Activated CD4-positive, alpha-beta T cell treated with anti-CD3 and anti-CD28 coated beads, Interleukin-2, amount 10 ng/mL, durations not matched to agents 24 days and 14 days (primary cell): ENCODE measurements at places on chromosomes 12 and 14. TPM values are rescaled to one million over a fixed set of nuclear protein-coding genes. Genes with fewer than 3 reads are reported as not detected.

KLRB1 gene
- 0.14 TPM in 1 of 2 replicates, not detected in the other for total RNA-seq

DNA sequence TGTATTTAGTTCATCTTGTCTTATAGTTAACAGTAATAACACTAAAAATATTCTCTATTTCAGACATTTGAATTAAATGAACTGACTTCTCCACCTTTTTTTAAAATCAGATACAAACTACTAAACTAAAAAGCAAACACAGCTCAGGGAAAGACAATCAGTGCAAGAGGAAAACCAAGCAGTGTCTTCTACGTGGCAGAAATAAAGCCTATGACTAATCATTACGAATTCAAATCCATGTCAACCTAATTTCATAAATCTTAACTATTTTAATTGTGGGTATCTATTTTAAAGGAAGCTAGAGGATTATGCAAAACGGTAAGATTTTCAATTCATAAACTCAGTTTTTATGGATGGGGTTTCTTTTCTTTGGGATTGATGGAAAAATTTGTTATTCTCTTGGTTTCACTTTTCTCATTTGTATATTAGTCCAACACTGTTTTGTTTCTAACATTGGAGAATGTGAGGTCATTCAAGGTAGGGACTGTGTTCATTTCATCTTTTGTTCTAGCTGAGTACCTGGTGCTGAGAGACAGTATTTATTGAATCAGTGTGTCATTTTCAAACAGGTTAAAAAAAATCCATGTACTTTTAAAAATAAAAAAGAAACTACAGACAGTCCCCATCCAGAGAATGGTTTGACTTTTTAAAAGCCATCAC lies 12.8 kb upstream of the PALS1 start:
- DNase-seq: no peak
- H3K27ac ChIP-seq: no peak overlapping the region
- H3K36me3 ChIP-seq: no peaks in the 10 kb centered on the region

GRCh38 chr14:94548131-94548998 lies 12.9 kb upstream of the SERPINA4 start:
- no peak for DNase-seq
- no peak overlapping the region for H3K27ac ChIP-seq
- H3K27me3 ChIP-seq: peaks cover 8% of the 10 kb centered on the region
- H3K36me3 ChIP-seq: no peaks in the 10 kb centered on the region
- H3K4me1 ChIP-seq: no peaks in the 10 kb centered on the region

DNA sequence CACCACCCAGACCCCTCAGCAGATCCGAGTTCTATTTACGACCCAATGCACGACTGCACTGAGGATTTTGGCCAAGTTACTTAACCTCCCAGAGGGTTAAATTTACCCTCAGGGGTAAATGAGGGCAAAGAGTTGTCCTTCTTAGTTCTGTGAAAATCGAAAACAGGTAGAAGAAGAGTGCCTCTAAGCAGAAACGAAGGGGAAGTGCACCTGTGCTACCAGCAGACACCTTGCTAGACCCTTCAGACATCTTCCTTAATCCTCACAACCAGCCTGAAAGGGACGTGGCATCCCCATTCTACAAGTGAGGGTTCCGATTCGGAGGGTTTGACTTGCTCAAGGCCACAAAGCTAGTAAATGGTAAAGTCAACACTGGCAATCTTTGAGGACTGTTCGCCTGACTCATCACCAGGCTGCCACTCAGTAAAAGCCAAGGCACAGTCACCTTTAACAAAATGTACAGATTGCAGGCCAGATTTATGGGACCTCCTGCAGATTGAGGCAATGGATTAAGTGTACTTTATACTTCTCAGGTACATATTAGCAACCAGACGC lies 1.6 kb downstream of the GSG1 start:
- peaks cover 4% of the 10 kb centered on the region for H3K27me3 ChIP-seq
- H3K4me1 ChIP-seq: peaks cover 45% of the 10 kb centered on the region
- no peaks in the 10 kb centered on the region for H3K36me3 ChIP-seq
- H3K4me3 ChIP-seq: peak overlapping the region; percentile 77
- peak; percentile 69 for DNase-seq

DNA sequence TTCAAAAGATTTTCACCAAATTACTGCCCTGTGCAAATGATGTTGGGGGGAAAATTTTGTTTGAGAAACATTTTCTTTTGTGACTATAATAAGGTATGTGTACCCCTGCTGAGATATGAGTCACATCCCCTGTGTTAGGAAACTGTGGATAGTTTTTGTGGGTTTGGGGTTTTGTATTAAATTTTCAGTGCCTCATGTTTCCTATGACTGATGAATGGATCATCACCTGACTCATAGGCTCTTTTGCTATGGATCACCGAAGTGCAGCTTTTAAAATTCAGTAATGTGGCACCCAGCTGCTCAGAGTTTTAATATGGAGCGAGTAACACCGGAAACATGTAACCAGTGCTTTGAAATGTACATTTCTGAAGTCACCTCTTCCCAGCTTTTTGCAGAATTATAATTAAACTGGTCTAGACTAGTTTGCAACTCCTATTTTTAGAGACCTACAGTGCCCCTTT lies 167.4 kb upstream of the HMGA2 start:
- DNase-seq: no peak
- H3K36me3 ChIP-seq: no peaks in the 10 kb centered on the region
- H3K27ac ChIP-seq: peak overlapping the region; percentile 10
- peaks cover 7% of the 10 kb centered on the region for H3K27me3 ChIP-seq

DNA sequence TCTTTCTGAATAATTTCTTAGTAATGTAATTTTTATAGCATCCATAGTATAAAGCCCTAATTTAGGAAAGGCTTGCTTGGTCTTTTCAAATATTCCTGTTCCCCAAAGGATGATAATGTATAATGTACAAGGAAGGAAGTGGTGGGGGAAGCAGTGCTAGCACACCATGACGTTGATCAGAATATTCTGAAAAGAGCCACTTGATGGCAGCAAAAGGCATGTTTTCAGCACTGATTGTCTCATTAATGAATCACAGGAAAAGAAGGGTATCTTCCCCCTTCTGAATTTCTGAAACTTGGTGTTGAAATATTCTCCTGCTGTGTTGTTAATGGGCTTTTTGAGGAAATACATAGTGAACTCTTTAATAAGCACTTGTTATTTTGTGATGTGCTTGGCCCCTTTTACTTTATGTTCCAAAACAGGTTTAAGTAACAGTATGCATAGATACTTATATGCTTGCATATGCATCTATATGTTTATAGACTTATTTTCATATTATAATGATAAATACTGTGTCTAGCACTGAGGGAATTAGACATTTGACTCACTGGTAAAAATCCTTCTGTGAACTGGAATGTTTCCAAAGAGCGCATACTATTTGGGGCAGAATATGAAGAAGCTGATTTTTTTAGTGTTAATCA lies 122.0 kb downstream of the TMEM117 start:
- no peaks in the 10 kb centered on the region for H3K36me3 ChIP-seq
- peaks cover 7% of the 10 kb centered on the region for H3K4me1 ChIP-seq
- H3K4me3 ChIP-seq: no peak overlapping the region
- H3K27me3 ChIP-seq: peaks cover 1% of the 10 kb centered on the region
- H3K27ac ChIP-seq: no peak overlapping the region
- peak; percentile 66 for DNase-seq

- no peaks in the 10 kb centered on the region for H3K27me3 ChIP-seq
- DNase-seq: no peak
- H3K27ac ChIP-seq: no peak overlapping the region
These were observed 15.6 kb upstream of the NGB start for GRCh38 chr14:77286576-77286975.

OTX2 gene
- total RNA-seq: not detected in 2 replicates

DNA sequence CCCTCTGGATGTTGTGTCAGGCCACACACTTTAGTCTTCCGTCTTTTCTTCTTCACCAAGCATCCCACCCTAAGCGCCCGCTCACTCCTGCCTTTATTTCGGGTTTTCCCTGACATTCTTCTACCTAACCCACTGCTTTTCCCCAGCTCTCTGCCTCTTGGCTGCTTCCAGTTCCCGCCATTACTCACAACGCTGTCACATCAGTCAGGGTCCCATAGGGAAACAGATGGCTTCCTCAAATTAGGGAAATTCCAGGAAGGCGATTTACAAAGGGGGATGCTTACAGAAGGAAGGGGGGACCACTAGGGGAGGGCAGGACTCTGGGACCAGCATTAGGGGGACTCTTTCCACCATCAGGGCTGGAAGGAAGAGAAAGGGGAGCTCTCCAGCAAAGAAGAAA lies 9.2 kb upstream of the PPP1R13B start:
- H3K4me3 ChIP-seq: no peak overlapping the region
- H3K27ac ChIP-seq: no peak overlapping the region
- H3K4me1 ChIP-seq: peaks cover 3% of the 10 kb centered on the region
- H3K36me3 ChIP-seq: no peaks in the 10 kb centered on the region
- no peak for DNase-seq

DNA sequence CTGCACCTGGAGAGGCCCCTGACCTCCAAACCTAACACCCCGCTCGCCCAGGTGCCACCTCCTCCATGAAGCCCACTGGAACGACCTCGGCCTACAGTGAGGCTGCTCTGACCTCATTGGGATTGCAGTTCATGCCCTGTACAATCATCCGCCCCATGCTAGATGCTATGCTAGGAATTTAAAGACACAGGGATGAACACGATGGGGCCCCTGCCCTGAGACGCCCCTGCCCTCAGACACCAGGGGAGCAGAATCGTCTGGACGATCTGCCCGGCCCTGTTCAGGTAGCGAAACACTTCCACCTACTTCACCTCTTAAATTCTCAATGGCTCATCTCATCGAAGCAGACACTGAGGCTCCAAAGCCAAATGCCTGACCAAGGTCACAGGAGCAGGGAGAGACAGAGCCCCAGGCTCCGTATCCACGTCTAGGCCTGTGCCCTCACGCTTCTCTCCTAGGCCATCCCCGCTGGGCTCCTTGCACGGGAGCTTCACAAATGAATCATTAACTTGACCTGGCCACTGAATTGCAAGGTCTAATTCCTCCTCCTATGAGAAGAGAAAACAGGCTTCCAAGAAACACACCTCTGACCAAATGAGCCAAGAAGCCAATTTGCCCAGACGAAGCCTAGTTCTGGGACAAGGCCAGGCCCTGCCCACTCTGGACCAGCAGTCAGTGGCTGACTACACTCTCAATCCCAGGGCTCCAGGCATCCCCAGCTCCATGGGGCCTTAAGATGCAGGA lies 35.2 kb downstream of the SCARB1 start:
- no peak overlapping the region for H3K4me3 ChIP-seq
- no peaks in the 10 kb centered on the region for H3K36me3 ChIP-seq
- peaks cover 6% of the 10 kb centered on the region for H3K4me1 ChIP-seq
- no peak for DNase-seq
- H3K27me3 ChIP-seq: no peaks in the 10 kb centered on the region

DNA sequence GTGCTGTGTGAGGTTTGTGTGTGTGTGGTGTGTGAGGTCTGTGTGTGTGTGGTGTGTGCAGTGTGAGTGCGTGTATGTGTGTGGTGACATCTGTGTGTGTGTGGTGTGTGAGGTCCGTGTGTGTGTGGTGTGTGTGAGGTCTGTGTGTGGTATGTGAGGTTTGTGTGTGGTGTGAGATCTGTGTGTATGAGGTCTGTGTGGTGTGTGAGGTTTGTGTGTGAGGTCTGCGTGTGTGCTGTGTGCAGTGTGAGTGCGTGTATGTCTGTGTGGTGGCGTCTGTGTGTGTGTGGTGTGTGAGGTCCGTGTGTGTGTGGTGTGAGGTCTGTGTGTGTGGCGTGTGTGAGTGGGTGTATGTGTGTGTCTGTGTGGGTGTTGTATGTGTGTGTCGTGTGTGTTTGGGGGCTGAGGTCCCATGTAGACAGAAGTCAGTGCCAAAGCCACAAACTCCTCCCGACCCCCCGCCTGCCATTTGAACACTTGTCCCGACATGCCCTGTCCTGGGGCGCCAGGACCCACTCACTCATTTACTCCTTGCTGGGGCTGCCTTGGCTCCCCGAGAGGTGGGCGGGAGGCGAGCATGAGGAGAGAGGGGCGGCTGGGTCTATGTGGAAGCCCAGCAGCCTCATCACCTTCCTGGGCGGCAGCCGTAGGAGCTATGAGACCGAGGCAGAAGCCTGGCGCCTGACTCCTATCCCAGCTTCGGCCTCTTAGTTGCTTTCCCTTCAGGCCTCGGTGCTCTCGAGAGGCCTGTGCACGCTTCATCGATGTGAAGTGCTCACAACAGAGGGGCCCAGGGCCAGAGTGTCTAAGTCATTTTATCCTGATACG lies 20.5 kb downstream of the RILPL1 start:
- H3K36me3 ChIP-seq: peaks cover 2% of the 10 kb centered on the region
- H3K27me3 ChIP-seq: no peaks in the 10 kb centered on the region
- no peak overlapping the region for H3K27ac ChIP-seq

- peaks cover 42% of the 10 kb centered on the region for H3K4me1 ChIP-seq
- H3K27ac ChIP-seq: peak overlapping the region; percentile 88
- no peaks in the 10 kb centered on the region for H3K27me3 ChIP-seq
These were observed 111.9 kb downstream of the FOXN3 start for GRCh38 chr14:89304972-89305703.

GRCh38 chr14:35366056-35366451 lies 38.5 kb downstream of the NFKBIA start:
- peak; percentile 63 for DNase-seq
- no peaks in the 10 kb centered on the region for H3K36me3 ChIP-seq
- peaks cover 43% of the 10 kb centered on the region for H3K4me1 ChIP-seq
- H3K4me3 ChIP-seq: no peak overlapping the region

TGM1 gene
- 5.1 and 6.2 TPM in 2 replicates for total RNA-seq

SRRM4 gene
- not detected in 2 replicates for total RNA-seq

- no peaks in the 10 kb centered on the region for H3K36me3 ChIP-seq
- DNase-seq: no peak
- H3K27ac ChIP-seq: no peak overlapping the region
- H3K4me1 ChIP-seq: peaks cover 10% of the 10 kb centered on the region
These were observed 7.3 kb upstream of the RIN3 start for GRCh38 chr14:92506231-92506630.

ENDOU gene
- 0.09 TPM in 1 of 2 replicates, not detected in the other for total RNA-seq

DNA sequence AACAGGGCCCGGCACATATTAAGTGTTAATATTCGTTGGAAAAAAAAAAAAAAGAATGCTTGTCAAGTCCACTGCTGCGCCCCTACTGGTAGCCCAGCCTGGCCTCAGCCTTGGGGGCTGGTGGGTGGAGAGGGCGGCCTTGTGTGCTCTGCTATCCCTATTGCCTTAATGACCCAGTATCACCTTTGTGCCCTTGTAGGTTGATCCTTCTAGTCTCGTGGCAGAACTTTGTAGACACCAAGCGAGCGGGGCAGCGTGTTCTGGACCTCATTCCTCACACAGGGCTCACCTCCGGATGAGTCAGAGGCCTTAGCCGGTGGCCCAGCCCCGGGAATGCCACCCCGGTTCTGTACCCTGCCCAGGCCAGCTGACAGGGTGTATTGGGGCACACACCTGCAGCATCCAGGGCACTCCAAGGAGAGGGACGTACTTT lies 1.8 kb upstream of the RCOR1 start:
- peak overlapping the region; percentile 63 for H3K27ac ChIP-seq
- H3K4me3 ChIP-seq: peak overlapping the region; percentile 88
- peaks cover 20% of the 10 kb centered on the region for H3K4me1 ChIP-seq
- peak; percentile 65 for DNase-seq
- peaks cover 5% of the 10 kb centered on the region for H3K36me3 ChIP-seq
